Stimulated activated CD8-positive, alpha-beta memory T cell treated with anti-CD3 and anti-CD28 coated beads, Interleukin-7, amount 100 ng/mL, for 1 hour (primary cell): ENCODE measurements at places on chromosomes 1 and 21.

DNA sequence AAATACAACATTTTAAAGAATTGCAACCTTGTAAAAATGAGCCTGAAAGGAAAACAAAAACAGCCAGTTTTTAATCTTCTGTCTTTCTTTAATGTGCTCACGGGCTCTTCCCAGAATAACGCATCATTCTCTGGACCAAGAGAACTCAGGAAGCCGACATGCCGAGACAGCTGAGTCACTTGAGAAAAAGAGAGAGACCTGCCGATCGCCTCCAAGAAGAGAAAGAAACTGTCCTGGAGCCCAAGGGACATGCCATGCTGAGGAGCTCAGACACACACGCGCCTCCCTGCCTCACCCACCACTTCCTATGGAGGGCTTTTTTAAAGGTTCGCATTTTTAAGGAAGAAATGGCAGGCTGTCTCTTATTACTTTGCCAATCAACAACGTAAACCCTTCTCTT lies 176.4 kb downstream of the ZNF281 start:
- DNase-seq = no peak

- DNase-seq = no peak
Measured at GRCh38 chr1:110643879-110644472, 30.8 kb downstream of the KCNA3 start.

- DNase-seq = no peak
Measured at GRCh38 chr1:37465593-37466517, 8.5 kb upstream of the ZC3H12A start.

DNA sequence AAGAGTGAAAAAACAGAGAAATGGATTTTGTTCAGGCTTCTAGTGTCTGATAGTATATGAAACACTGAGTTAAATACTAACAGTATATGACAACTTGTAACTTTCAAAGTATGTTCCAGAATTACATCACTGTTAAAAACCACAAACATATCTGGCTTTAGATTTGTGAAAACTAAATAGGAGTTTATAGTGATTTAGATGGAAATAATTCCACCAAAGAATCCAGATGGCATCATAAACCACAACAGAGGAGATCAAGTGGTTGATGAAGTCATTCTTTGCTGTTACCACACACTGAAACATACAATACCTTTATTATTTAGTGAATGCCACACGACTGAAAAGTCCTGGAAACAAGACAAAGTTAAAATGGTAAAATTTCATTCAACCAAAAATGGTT lies 37.2 kb downstream of the ALG14 start:
- no peak for DNase-seq

GRCh38 chr1:85078903-85079302 lies 30.6 kb upstream of the MCOLN3 start:
- no peak for DNase-seq

DNA sequence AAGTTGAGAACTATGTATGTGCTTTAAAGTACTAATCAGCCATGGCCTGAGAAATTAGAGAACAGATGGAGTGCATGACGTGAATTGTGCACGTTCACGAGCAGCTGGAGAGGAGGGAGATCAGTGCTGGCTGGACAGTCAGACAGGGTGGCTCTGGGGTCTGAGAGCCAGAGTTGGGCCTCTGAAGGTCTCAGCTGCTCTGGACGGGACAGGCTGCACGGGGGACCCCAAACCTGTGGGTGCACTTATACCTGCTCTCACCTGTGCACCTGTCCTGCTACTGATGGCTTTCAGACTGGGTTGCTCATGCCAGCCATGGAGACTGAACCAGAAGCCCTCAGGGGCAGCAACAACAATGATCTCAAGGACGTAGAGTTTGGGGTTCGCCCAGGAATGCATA lies 43.5 kb downstream of the UMODL1 start:
- DNase-seq = no peak
